ENCODE measurements at places on chromosomes 7 and 10.

- no peak for DNase-seq
Measured at GRCh38 chr7:36742911-36743775, 18.8 kb upstream of the AOAH start.

DNA sequence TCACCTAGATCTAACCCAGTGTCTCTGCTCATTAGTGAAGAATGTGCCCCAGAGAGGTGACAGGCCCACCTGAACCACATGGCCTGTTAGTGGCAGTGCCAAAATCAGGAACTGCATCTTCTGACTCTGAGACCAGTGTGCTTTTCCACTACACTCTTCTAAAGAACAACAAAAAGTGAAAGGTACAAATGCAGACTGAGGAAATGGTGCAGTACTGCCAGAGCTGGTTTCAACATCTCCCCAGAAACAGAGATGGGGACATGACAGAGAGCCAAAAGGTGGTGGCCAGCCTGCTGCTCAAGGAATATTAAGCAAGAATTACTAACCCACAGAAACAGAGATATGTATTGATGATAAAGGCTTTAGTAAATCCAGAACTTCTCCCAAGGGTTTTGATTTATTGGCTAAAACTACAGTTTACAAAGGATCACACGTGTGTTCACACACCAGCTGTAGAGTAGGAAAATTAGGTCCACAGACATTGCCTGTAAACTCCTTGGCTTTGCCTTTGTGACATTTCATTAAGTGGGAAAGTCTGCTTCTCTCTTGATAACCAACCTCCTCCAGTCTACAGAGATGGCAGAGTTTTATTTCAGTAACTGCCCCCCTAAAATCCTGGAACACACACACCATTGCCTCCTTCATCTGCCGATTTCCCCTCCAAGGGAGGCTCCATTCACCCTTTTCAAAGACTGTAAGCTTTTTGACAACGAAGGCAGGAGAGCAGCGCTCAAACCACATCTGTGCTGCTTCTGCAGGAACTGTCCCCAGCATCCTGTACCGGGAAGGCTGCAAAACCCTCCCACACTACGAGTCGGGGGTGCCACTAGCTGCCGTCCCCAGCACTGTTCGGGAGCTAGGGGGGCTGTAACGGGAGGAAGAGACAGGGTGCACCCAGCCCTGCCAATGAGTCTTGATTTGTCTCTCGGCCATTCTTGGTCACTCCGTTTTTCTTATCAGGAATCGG lies 29.8 kb downstream of the GSDME start:
- DNase-seq: no peak

- DNase-seq: no peak
Measured at GRCh38 chr7:82057476-82057875, 287.6 kb upstream of the HGF start.

DNA sequence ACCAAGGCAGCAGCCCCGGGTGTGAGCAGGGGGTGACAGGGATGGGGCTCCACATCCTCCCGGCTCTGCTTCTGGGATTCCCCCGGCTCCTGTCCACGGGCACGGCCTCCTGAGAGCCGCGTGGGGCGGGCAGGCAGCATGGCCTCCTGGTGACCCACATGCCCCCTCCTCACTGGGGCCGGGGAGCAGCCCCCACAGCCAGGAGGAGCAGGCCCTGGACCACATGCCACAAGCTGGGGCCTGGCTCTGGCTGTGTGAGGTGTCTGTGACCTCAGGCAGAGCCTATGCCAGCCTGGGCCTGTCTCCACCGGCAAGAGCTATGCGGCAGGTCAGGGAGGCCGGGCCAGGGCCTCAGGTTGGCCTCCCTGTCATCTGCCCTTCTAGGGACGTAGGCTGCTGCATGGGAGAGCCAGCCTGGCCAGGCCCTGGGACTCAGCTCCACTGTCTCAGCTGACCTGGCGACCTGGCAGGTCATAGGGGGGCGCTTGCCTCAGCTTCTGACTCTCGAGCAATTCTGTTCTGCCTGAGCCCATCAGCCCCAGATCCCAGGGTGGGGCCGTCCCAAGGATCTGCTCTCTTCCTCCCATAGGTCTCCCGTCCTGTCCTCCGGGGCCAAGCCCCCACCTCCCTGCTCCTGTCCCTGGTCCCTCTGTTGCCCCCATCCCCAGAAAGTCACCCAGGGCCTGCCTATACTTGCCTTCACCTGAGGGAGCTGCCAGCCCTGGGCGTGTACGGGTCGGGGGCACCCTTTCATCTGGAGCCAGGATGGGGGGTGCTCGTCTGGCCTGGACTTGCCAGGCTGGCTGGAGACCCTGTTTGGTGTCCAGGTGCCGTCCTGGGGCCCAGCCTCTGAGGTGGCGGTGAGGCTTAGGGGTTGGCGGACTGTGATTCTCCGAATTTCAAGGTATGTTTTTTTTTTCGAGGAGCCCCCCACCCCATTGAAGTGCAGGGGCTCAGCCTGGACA lies 3.9 kb upstream of the TMEM184A start:
- DNase-seq: no peak

GRCh38 chr7:150409300-150410030 lies 30.3 kb downstream of the ZNF775 start:
- no peak for DNase-seq

GRCh38 chr10:110735620-110736027 lies 91.5 kb downstream of the RBM20 start:
- DNase-seq: no peak

DNA sequence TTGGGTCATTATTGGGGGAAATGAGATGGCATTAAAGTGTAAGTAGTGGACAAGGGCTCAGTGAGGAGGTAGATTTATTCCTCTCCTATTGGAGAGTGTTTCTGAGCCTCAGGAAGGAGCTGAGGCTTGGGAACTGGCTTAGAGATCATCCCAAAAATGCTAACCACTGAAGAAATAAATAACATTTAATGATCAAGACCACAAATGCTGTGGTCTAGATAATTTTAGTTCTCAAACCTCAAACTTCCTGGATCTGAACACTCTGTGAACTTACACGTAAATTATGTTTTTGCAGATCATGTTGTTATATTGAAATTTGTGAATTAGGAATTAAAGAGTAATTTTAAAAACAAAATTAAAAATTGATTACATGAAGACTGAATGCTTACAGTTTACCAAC lies 27.3 kb downstream of the MDFIC start:
- DNase-seq: no peak

GRCh38 chr7:17301471-17302456 lies 3.3 kb downstream of the AHR start:
- peak; percentile 27 for DNase-seq

DNA sequence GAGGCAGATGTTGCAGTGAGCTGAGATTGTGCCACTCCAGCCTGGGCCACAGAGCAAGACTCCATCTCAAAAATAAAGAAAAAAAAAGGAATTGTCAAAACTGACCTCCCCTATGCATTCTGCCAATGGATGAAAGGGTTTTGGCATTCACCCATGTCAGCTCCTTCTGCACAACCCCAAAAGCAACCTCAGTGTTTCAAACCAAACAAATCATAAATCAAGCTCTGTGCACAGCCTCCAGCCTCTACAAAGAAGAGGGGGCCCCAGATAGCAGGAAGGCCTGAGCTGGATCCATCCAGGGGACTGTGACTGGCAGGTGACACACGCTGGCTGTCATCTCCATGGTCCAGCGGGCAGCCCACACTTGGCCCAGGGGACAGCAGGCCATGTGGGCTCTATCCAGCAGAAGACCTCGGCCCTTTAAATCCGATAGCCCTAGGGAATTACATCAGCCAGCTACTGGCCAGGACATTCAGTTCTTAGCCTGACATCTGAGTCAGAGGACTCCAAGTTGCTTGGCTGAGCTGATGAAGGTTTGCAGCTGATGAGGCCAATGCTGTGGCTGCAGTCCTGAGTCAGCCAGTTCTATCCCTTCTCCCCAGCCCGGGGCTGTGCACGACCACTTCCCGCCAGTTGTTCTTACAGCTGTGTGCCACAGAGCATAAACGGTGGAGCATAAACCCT lies 52.0 kb upstream of the FIGNL1 start:
- DNase-seq: no peak

GRCh38 chr7:74505471-74506324 lies 52.0 kb downstream of the GTF2IRD1 start:
- DNase-seq: no peak

DNA sequence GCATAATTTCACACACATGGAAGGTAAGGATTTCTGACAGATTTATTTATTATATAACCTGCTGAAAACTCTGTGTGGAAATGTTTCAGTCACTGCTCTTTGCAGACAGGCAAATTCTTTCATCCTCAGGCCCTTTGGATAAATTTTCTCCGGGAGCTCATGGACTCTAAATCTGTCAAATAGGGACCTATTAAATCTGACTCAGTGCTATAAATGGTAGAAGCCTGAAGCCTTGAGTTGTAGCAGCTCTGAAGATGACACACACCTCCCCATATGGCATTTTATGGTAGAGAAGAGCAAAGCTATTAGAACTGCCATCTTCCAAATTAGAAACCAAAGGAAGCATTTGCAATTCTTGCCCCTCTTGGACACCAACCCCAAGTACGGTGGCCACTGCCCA lies 808.7 kb downstream of the XPNPEP1 start:
- DNase-seq: no peak

GRCh38 chr10:49746626-49747302 lies 15.4 kb downstream of the OGDHL start:
- no peak for DNase-seq

- no peak for DNase-seq
Measured at GRCh38 chr10:12202226-12202625, 6.2 kb downstream of the CDC123 start.

- DNase-seq: no peak
Measured at GRCh38 chr7:103851357-103851756, 138.1 kb downstream of the RELN start.

DNA sequence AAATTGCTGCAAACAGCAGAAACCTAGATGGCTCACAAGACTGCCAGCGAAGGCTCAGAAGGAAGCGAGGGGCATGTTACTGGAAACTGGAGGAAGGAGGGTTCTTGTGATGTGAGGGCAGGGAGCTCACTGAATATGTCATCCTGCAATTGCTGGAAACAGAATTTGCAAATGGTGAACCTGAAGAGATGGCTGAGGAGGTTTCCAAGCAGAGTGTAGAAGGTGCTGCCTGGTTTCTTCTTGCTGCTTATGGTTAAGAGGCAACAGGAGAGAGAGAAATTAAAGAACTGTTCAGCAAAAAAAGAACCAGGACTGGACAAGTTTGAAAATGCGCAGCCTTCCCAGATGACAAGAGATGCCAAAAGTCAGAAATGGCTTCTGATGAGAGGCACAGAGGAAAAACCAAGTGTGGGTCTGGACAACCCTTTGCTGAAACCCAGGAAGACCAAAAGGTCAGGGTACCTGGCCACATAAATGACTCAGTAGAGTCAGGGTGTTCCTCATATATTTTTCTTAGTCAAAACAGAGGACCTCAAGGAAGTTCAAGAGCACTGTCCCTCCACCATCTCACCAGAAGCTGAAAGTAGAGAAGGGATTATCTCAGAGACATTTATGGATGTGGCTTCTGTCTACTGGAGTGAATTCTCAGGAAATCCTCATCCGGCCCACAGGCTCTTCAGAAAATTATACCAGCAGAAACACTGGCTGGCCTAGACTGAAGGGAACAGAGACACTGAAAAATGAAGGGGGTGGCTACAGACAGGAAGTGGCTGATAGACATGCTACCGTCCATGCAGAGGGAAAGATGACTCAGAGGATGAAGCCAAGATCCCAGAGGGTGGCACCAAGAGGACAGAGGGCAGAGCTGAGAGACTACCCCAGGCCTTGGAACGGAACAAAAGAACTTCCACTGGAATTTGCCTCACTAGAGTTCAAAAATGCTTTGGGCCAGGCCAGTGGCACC lies 10.1 kb downstream of the PAPOLB start:
- no peak for DNase-seq

- DNase-seq: peak; percentile 54
Measured at GRCh38 chr7:16644636-16645592, 640 bp downstream of the ANKMY2 start.

- no peak for DNase-seq
Measured at GRCh38 chr7:48742079-48742798, 182.1 kb upstream of the CDC14C start.

DNA sequence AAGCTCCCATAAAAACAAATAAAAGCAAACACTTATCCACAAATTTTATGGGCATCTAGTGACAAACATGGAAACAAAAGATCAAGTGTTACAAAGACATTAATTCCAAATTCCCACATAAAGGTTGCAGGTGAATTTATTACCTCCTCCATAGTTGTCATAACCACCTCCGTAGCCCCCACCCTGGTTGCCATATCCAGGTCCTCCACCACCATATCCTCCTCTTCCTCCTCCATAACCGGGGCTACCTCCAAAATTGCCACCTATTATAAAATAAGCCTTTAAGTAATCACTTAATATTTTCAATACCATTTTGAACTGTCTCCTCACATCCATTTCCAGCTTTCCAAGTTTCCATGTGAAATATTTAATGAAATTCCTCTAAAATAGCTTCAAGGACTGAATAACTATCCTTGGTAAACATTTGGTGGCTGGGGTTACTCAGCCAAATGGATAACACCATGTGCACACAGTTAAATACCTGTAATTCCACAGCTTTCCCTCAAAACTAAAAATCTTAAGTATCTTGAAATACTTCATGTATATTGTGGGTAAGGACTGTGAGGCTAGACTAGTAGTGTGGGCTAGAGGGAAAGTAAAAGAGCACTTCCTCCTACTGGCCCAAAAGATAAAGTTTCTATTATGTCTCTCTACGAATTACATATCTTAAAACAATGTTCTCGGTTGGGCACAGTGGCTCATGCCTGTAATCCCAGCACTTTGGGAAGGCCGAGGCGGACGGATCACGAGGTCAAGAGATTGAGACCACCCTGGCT lies 6.9 kb downstream of the HNRNPA2B1 start:
- DNase-seq: no peak

DNA sequence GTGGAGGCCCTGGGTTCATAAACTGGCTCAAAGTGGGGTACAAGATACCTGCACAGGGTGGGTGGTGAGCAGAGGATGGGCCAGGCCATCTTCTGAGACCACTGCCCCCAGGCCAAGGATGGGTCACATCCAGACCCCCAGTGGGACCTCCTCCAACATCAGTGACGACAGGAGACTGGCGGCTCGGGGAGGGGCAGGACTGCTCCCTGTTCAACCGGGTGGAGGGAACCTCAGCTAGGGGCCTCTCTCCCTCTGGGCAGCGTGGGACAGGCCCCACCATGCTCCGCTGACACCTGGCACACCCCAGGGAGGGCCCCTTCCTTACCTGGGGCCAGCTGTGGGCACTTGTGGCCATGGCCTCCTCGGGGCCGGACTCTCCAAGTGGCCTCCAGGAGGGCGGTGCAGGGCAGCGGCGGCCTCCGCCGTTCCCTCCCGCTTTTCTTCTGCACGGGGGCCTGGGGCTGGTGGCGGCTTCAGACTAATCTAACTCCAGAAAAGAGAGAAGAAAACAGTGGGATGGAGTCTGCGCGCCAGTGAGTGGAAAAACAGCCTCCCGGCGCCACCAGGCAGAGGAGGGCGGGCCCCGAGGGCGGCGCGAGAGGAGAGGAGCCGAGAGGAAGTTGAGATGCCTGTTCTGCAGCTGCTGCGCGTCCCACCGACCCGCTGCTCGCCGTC lies at the start of gene CALHM2:
Gene CALHM2, minus strand, starts transcription at position 540 of the 675 bp plus-strand sequence. CDS start 2,429 bp downstream, outside the sequence.
- DNase-seq: peak; percentile 66

Measured in stimulated activated CD4-positive, alpha-beta T cell treated with anti-CD3 and anti-CD28 coated beads, Interleukin-4, amount 100 ng/mL, for 1 hour (primary cell).